ENCODE measurements at places on chromosomes 16 and 17.

DNA sequence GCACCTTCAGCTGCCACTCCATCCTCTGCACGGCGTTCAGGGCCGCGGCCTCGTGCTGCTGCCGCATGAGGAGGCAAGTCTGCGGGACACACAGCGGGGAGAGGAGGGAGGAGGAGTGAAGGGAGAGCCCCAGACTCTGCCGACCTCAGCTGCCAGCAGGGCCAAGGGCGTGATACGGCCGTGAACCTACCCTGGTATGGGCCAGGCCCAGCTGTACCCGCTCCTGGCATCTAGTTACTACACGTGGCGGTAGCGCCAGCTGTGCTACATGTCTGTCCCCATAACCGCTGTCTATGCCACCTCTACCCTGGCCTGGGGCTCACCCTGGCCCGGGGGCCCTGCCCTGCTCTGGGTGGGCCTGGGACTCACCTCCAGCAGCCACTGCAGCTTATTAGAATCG is 51.1 kb downstream of the ZNF778 start:
- no peak for DNase-seq

GRCh38 chr17:59367657-59368045 is 36.2 kb downstream of the YPEL2 start:
- DNase-seq, result no peak

DNA sequence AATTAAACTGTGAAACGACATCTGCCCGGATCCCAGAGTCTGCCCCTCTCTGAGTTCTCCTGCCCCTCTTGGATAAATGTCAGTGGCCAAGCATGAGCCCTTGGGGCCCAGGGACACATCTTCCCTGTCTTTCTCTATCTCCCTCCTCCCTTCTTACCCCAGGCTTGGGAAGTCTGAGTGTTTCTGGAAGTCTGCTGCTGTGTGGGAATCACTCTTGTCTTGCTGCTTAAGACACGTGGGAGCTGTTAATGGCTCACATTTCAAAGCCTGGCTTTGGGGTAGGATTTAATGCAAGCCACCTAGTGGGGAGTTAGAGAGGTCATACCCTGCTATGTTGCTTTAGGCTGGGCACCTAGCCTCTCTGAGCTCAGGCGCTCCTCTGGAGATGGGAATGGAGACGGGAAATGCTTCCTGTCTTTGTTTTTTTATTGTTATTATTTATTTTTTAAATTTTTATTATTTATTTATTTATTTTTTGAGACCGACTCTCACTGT is 218.5 kb upstream of the CIBAR2 start:
- DNase-seq, result peak; percentile 48

- no peak for DNase-seq
Observed at GRCh38 chr16:66154801-66155200, 211.7 kb upstream of the CDH5 start.

DNA sequence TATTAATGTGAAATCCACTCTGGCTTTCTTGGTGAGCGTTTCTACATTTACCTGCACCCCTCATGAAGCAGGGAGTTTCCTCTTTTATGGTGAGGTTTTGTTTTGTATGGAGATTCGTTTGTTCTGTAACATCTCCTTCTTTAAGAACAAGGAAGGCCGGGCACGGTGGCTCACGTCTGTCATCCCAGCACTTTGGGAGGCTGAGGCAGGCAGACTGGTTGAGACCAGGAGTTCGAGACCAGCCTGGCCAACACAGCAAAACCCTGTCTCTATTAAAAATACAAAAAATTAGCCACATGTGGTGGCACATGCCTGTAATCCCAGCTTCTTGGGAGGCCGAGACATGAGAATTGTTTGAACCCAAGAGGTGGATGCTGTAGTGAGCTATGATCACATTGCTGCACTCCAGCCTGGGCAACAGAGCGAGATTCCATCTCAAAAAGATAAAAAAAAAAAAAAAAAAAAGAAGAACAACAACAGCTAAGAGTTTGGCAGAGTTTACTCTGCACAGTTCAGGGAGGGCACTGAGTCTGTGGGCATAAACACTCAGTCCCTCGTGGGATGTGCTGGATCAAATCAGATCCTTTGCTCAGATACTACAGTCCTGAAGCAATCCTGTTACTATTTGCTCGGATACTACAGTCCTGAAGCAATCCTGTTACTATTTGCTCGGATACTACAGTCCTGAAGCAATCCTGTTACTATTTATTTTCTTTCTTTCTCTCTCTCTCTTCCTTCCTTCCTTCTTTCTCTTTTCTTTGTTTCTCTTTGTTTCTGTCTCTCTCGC is 28.9 kb downstream of the ADCY9 start:
- no peak for DNase-seq

- DNase-seq, result no peak
Observed at GRCh38 chr17:80485846-80486245, 9.4 kb upstream of the NPTX1 start.

GRCh38 chr17:80513892-80514291 is 30.7 kb upstream of the RPTOR start:
- DNase-seq, result no peak

DNA sequence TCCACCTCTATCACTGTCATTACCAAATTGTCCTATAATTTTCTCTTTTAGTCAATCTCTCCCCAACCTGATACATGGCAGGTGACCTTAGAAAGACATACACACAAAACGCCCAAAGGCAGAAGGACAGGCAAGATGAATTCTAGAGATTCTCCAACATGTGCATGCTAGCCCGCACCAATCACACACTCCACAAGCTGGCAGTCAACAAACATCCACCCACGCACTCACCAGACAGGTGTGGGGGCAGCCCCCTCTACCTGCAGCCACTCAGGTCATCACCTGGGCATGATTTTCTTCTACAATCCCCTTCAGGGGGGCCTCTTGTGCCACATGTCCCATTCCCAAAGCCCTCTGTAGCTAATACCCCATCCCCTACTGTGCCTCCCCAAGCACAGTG is 9.5 kb downstream of the MPP2 start:
- DNase-seq, result no peak

DNA sequence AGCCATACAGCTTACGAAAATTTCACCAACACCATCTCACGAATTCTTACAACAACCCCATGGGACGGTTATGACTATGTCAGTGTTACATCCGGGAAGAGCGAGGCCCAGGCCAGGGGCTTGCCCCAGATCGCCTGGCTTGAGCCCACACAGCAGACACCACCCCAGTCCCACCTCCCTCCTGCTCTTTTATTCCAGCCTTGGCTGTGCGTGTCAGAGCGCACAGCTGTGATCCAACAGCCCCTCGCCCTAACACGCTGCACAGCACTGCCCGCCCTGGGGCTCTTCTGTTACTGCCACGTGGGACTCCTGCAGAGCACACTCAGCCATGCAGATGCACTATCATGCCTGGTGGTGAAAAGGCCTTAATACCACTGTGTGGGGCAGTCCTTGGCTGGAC is 127.9 kb downstream of the ENGASE start:
- DNase-seq, result no peak

DNA sequence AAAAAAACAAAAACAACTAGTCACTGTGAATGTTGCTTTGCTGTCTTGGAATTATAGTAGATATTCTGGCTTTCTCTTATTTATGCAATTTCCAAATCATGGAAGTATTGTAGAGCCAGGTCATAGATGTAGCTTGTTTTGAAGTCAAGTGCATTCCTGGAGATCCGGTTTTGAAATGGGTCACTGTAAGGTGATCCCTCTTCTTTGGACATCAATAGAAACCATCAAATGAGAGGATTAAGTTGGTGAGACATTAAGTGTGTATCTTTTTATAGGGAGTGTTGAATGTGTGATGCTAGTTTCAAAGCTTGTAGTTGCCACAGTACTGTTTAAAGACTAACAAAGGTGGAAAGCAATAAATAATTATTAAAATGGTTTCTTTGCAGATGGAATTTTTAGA is 4.5 kb downstream of the PRKAR1A start:
- DNase-seq, result no peak

GRCh38 chr16:53912155-53912554 is 208.2 kb downstream of the FTO start:
- no peak for DNase-seq

DNA sequence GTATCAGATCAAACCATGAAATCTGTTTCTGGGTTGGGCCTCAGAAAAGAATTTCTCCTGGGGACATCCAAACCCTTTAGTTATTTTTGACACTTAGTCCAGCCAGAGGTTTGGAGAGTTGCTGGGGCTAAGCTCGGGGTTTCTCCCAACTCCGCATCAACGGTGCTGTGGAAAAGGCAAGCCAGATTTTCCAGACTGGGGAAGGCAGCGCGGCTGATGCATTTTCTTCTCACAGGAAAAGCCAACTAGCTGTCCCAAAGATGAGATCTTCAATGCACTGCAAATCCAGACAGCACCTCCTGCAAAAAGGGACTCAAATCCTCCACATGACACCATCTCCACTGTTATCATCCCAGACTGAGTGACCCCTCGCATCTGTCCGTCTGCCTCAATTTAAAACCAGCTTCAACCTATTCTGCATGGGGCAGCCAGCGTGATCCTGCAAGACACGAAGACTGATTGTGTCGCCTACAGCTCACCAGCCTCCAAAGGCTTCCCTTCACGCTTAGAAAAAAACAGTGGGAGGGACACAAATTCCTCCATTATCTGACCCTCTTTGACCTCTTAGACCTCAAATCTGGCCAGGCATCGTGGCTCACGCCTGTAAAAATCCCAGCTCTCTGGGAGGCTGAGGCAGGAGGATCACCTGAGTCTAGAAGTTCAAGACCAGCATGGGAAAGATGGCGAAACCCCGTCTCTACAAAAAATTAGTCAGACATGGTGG is 62.0 kb downstream of the GAS7 start:
- no peak for DNase-seq

DNA sequence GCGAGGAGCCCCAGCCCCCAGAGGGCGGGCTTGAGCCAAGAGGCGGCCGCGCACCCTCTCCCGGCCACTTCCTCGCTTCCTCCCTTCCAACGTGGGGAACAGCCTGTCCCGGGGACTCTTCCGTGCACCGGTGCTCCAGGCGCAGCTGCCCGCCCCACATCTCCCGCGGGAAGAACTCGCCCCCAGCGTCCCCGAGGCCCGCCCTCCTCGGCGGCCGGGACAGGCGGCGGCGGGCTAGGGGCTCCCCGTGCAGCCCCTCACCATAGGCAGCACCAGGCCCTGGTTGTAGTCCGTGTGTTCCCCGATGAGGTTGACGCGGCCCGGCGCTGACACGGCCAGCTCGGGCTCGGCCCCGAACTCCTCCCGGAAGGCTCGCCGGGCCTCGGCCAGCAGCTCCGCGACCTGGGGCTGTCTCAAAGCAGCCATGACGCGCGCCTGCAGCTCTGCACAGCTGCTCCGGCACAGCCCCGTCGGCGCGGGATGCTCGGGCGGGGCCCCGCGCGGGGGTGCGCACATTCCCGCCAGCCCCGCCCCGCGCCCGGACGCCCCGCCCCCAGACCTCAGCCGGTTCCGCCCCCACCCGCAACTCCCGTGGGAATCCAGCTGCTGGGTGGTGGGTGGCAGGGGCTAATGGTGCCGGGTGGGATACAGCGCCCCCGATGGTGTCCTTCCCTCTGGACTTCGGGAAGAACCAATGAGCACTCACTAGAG is at the start of gene GALK1:
GALK1 (minus strand) TSS at position 482 of the 711 bp plus-strand sequence; CDS start at position 426, 56 bp downstream.
- DNase-seq, result peak; percentile 72

GRCh38 chr17:19019041-19019941 is 14.7 kb upstream of the FAM83G start:
- no peak for DNase-seq

DNA sequence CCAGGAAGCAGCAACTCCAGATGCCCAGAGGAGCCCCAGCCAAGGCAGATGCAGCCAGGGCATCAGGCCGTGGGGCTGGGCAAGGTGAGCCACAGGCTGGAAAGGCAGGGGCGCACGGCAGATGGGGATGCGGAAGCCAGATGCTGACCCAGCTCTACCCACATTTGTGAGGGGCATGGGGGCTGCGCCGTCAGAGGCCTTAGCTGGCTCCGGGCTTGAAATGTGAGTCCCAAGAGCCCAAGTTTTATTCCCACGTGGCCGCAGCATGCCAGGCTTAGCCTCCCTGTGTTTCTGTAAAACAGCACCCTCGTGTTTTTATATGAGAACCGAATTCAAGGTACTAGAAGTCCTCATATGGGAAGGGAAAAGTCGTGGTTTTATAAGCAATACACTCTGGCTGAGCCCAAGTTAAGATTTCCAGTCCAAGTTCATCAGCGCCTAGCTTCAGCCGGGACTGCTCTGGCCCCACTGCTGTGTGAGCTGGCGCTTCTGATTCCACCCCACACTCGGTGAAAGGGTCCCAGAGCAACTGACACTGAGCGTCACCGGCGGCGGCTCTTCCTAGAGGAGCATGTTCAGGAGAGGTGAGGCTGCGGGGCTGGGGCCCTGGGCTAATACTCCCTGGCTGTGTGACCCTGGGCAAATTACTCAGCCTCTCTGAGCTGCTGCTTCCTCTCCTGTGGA is 6.7 kb upstream of the C16orf95 start:
- no peak for DNase-seq

GRCh38 chr17:47774331-47774730 is 41.3 kb downstream of the TBX21 start:
- peak; percentile 30 for DNase-seq

DNA sequence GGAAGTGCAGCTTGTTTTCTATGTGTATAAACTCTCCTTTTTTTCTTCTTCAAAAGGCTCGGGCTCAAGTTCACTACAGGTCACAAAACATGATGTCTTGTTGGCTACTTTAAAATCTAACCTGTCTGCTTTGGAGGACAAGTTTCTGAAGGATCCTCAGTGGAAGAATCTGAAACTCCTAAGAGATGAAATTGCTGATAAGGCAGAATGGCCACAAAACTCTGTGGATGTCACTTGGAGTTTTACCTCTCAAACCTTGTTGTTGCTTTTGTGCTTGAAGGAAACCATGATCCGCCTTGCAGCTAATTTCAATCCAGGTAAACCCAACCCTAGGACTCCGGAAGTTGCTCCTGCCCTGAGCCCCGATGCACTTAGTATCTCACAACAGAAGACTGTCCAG is 16.5 kb downstream of the TANGO6 start:
- DNase-seq, result no peak

DNA sequence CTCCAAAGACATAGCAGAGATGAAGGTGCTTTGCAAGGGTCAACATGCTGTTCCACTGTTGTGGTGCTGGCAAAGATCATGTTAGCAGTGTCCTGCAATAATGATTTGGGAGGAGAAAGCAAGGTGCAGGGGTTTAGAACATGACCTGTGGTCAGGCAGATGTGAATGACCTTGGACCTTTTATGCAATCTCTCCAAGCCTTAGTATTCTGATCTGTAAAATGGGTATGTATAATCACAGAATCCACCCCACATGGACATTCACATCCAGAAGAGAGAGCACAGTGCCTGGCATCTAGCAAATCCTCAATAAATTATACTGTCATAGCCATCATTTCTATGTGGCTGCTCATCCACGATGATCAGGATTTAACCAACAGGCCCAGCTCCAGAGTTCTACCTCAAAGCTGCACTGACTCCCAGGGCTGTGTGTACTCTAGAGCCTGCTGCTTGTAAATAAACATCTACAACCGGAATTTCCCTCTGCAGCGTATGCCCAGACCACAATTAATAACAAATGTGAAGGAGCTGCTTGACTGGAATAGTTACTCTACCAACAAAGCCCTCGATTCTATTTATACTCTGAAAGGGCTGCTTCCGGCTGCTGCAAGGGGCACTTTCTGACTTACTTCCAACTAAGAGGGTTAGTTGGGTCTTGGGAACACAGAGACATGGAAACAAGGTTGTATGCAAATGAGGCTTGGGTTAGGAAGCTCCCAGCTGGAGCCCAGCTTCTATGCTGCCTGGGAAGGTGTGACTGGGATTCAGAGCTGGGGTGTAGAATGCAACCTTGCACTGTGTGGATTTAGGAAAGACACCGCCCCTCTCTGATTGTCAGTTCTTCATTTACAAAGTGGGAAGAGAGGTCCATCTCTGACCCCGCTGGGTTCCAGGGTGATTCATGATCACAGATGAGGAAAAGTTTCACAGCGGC is 265.2 kb downstream of the XYLT1 start:
- DNase-seq, result peak; percentile 14

GRCh38 chr17:67343237-67343636 is 23.1 kb downstream of the PSMD12 start:
- no peak for DNase-seq

Data from inflammatory macrophage treated with lipopolysaccharide for 4 hours (primary cell).